ENCODE measurements at places on chromosomes 5 and 9. TPM values are rescaled to one million over a fixed set of nuclear protein-coding genes. Genes with fewer than 3 reads are reported as not detected.

BSPRY gene
- 0.24 TPM for polyA plus RNA-seq

SIGMAR1 gene
- 126 TPM for polyA plus RNA-seq

RHOBTB3 gene
- 1.8 TPM for polyA plus RNA-seq

ENTPD8 gene
- not detected for polyA plus RNA-seq

SPAG8 gene
- 1.0 TPM for polyA plus RNA-seq

FOXI1 gene
- polyA plus RNA-seq = not detected

DOCK2 gene
- polyA plus RNA-seq = 45.8 TPM

FOXE1 gene
- not detected for polyA plus RNA-seq

TAF9 gene
- 167 TPM for polyA plus RNA-seq

ROPN1L gene
- polyA plus RNA-seq = 6.5 TPM

FGF18 gene
- polyA plus RNA-seq = not detected

ADRA1B gene
- polyA plus RNA-seq = not detected

ARID3C gene
- not detected for polyA plus RNA-seq

PCDHA5 gene
- not detected for polyA plus RNA-seq

IFNA13 gene
- polyA plus RNA-seq = not detected

NUTM2F gene
- polyA plus RNA-seq = not detected

PRXL2C gene
- 13.8 TPM for polyA plus RNA-seq

PCDHA3 gene
- polyA plus RNA-seq = not detected

IFNA21 gene
- not detected for polyA plus RNA-seq

GOLM1 gene
- polyA plus RNA-seq = 1.00 TPM

SPINK5 gene
- not detected for polyA plus RNA-seq

CCL27 gene
- 0.59 TPM for polyA plus RNA-seq

MTAP gene
- polyA plus RNA-seq = 21.1 TPM

SUSD3 gene
- 199 TPM for polyA plus RNA-seq

PPP3R2 gene
- not detected for polyA plus RNA-seq

SNX18 gene
- polyA plus RNA-seq = 2.8 TPM

TAF11L10 gene
- polyA plus RNA-seq = not detected

SLC36A3 gene
- not detected for polyA plus RNA-seq

PCDHGB6 gene
- 0.11 TPM for polyA plus RNA-seq

SELENOP gene
- 0.64 TPM for polyA plus RNA-seq

PIP5K1B gene
- polyA plus RNA-seq = 0.25 TPM

HRH2 gene
- 5.2 TPM for polyA plus RNA-seq

TRPM6 gene
- polyA plus RNA-seq = not detected

C5 gene
- polyA plus RNA-seq = 0.66 TPM

SLC1A1 gene
- not detected for polyA plus RNA-seq

NR5A1 gene
- not detected for polyA plus RNA-seq

SHISAL2B gene
- not detected for polyA plus RNA-seq

PCDHB3 gene
- polyA plus RNA-seq = not detected

TTC23L gene
- not detected for polyA plus RNA-seq

GARIN3 gene
- not detected for polyA plus RNA-seq

CDH6 gene
- not detected for polyA plus RNA-seq

HSD17B4 gene
- 73.4 TPM for polyA plus RNA-seq

All from CD4-positive, alpha-beta memory T cell (primary cell).